Upper lobe of left lung (tissue), 6 donors: ENCODE measurements at places on chromosomes 3 and 15. TPM values are rescaled to one million over a fixed set of nuclear protein-coding genes. Genes with fewer than 3 reads are reported as not detected.

- DNase-seq = no peak
These were observed 1046.6 kb upstream of the CFAP20DC start for GRCh38 chr3:60096403-60096802.

DNA sequence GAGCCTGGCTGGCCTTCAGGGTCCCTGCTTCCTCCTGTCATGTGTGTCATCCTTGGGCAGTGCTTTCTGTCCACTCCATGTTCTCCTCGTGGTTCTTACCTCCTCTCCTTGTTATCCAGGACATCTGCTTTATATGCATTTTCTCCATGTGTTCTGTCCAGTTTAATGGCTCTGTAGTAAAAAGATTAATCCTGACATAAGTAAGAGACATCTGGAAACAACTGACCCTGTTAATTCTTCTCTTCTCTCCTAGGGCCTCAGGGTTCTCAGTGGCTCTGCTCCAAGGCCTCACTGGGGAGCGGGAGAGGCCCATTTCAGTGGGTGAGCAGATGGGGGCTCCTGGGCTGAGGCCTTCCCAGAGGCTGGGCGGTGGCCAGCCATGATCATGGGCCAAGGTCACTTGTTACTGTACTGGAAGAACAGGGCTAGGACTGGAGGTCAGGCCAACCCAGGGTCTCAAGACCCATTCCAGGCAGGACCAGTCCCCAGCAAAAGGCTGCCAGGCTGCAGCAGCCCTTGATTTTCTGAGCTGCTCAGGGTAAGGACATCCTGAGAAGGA lies 20.2 kb upstream of the CDCP1 start:
- DNase-seq = no peak

DNA sequence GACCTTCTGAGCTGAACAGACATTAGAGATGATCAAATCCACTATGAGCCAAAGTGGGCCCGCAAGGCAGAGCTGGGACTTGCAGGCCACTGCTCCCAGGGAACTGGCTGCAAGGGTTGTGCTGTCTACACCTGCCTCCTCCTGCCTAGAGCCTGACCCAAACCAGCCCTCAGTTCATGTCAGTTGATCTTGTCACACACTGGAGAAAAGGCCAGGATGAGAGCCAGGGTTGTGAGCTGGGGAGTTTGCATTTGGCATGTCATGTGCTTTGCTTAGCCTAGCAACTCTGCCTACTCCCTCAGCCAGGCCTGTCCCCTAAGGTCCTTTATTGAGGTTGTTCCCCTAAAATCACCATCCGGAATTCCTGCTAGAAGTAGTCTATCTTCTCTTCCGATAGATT lies 67.8 kb downstream of the RAB11A start:
- no peak for DNase-seq

LYZL4 gene
- not detected for total RNA-seq

DNA sequence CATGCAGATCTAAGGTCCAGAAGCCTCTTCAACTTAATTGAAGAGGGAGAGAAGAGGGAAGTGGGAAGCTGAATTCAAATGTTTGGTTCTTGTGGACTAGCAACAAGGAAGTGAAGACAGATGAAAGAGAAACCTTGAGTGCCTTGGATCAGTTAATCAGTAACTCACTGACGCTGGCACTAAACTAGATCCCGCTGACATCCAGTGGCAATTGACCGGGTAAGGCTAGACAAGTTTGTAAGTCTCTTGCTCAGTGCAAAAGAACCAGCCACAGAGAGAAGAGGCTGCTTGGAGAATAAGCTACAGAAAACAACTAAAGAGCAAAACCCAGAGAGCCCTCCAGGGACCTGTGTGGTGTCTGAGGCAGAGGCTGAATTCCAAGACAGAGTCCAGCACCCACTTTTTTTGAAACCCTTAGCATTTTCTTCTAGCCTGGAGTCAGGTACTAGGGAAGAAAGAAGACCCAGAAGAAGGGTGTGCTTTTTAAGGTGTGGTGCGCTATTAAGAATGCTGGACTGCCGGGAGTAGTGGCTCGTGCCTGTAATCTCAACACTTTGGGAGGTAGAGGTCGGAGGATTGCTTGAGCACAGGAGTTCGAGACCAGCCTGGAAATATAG lies 6.9 kb downstream of the PLCH1 start:
- DNase-seq = peak; percentile 76

DNA sequence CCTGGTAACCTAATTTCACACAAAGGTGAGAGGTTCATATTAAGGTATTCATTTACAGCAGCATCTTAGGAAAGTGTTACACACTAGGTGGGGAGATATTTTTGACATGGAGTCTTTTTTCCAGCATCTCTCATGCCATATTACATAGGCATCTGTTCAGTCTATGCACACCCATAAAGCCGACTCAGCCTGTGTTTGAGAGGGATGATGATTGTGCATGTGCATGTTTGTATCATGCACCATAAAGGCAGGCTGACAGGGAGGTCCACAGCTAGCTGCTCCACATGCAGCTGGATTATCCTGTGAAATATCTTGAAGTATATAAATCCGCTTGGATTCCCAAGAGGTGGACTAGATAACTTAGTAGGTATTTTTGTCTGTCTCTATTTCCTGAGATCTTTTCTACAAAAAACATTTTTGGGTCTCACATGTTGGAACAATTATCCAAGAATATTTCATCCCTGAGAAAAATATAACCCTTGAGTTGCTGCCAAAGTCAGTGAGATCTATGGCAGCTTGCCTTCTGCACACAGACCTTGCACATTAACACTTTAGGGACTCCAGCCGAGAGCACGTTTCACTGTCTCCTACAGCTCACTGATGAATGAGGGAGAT lies 288.4 kb upstream of the DPH6 start:
- no peak for DNase-seq
